ENCODE measurements at places on chromosomes 2 and 18.
A peak's percentile ranks its signal among the peaks of the same experiment; 100 is the strongest.

- DNase-seq = no peak
These were observed 528.6 kb upstream of the CDH2 start for GRCh38 chr18:28705482-28705881.

- no peak for DNase-seq
These were observed 39.1 kb upstream of the DNMT3A start for GRCh38 chr2:25380586-25381375.

DNA sequence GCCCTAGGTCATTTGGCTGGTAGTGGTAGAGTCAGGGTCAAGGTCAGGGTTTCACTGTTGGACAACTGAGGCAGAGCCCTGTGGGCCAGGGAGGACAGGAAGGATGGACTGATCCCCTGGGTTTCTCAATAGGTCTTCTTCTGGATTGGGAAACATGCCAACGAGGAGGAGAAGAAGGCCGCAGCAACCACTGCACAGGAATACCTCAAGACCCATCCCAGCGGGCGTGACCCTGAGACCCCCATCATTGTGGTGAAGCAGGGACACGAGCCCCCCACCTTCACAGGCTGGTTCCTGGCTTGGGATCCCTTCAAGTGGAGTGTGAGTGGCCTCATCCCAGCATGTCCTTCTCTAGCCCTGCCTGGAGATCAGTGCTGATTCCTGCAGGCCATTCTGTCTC, 18.1 kb downstream of the VIL1 start:
- DNase-seq = no peak

- no peak for DNase-seq
These were observed 107.5 kb downstream of the GULP1 start for GRCh38 chr2:188399159-188399558.

- no peak for DNase-seq
These were observed 74.0 kb downstream of the FRZB start for GRCh38 chr2:182792441-182792840.

GRCh38 chr2:240786871-240787311, 33.1 kb downstream of the KIF1A start:
- DNase-seq = no peak

DNA sequence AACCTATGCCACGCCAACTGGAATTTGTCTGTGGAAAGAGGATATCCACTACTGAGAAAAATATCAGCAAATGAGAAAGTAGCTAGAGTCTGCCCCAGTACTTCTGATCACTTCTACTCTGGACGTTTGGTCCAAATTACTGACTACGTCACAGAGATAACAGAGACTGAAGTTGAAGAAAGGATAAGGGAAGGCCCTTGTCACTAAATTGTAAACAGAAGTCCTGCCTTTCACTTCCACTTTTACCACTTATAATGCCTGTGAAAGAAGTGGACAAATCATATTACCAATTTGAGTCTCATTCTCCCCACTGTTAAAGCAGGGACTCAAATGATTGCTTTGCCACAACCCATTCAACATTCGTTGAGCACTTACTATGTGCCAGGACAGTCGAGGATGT, 173.9 kb upstream of the ERBB4 start:
- DNase-seq = no peak

- peak; percentile 78 for DNase-seq
These were observed 194.1 kb downstream of the CLIP4 start for GRCh38 chr2:29309090-29310029.
